ENCODE measurements at places on chromosomes 7 and 10.

DNA sequence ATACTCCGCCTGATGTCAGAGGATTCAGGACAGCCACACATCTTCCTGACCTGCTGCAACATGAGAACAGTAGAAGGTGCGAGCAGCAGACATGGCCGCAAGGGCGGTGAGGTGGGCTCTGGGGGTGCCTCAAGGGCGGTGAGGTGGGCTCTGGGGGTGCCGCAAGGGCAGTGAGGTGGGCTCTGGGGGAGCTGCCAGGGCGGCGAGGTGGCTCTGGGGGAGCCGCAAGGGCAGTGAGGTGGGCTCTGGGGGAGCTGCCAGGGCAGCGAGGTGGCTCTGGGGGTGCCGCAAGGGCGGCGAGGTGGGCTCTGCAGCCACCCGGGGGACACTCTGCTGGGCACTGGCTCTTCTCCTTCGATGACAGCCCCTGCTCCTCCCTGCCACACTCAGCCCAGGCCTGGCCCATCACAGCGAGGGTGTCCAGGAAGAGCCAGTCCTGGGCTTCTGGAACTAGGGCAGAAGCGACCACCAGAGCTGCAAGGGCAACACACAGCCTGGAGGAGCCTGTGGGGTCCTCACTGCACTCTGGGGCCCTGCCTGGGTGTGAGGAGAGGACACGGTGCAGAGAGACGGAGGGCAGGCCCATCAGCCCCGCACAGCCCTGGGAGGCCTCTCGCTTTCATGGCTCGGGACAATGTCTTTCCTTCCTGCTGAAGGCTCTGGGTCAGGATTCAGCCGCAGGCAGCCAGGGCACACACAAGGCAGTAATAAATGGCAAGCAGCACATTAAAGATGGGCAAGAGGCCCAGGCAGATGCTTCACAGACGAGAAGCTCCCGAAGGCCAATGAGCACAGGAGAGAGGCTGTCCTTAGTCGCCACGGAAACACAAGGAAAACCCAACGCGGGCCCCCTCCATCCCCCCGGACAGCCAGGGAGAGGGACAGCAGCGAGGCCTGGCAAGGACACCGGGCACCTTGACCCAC lies 42.5 kb downstream of the STK32C start:
- DNase-seq: no peak

- DNase-seq: no peak
Measured at GRCh38 chr10:84159076-84159685, 14.4 kb upstream of the GPR15LG start.

DNA sequence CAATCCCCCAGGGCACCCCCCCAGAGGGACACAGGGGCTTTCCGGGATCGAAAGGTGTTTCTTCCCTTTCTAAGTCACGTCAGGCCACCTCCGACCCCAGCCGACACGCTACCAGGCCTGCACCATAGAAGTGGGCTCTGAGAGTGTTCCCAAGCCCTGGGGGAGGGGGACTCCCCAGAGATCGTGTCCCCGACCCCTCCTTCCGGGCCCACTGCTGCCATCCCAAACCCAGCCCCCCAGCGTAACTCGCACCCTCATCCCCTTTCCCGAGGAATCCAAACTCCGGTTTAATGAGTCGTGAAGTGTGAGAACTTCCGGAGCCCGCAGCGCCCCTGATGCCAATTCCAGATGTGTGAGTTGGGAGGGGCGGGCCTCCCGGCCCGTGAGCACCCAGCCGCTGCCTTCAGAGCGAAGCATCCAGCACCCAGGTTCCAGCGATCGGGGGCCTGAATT lies 11.3 kb downstream of the UNCX start:
- DNase-seq: no peak

GRCh38 chr10:81414038-81414437 lies 461.0 kb upstream of the NRG3 start:
- DNase-seq: no peak

DNA sequence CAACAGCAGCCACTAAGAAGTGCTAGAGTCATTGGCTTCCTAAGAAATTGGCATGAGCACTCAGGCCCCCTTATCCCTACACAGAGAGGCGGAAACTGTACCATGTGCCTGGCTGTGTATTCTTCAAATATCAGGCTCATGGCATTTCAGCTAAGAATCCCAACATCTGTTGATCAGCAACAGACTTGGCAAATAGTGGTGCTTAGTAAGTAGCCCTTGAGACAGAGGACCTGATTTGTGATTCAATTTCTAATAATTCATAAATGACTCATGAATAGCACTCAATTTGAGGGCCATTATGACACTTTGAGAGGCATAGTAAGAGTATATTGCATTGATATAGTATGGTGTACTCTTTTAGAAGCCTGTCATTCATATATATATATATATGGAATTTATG lies 309.1 kb downstream of the LRMDA start:
- DNase-seq: no peak

DNA sequence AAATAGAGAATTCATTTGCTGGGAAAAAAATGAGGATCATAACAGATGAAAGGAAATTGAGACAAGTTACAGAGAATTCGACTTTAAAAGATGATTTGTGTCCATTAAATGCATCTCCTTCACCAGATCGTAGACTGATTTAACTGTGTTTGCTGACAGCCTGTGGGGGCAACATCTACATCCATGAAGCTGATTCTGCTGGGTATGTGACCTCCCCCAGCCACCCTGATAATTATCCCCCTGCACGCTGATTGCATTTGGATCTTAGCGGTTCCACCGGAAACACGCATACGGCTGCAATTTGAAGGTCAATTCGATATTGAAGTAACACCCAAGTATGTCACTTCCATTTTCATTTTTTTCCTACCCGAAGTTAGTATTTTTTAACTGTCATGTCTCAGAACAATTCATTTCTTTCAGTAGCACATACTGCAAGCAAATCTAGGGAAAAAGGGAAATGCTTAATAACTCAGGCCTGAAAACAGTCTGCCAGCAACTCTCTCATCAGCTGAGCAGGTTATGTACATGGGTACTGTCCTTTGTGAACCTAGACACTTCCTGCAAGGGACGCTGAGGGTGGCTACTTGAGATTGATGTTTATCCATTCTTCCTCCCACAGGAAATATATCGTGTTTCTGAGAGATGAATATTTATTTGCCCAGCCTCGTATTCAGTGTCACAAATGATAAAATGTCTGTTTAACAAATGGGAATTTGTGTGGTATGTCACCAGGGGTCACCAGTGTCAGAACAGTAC lies 134.9 kb downstream of the ZNF22 start:
- DNase-seq: no peak

- DNase-seq: no peak
Measured at GRCh38 chr10:97138846-97139245, 46.9 kb downstream of the SLIT1 start.

DNA sequence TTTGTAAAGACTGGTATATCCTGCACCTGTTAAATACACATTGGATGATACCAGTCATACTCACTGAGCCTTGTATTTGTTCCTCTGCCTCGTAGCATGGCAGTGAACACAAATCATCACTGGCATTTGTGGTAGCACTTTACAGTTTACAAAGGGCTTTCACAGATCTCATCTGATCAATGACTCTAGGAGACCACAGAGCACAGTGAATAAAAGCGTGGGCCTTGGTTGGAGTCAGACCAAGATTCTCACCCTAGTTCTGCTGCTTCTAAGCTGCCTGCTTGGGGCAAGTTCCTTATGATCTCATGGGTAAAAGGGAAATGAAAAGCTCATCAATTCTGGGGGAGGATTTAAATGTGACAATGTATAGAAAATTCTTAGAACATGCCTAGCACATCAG lies 129.9 kb upstream of the AGK start:
- DNase-seq: no peak

- DNase-seq: no peak
Measured at GRCh38 chr10:78332012-78332411, 298.3 kb downstream of the RPS24 start.

- DNase-seq: no peak
Measured at GRCh38 chr10:123642697-123643096, 23.5 kb upstream of the GPR26 start.

DNA sequence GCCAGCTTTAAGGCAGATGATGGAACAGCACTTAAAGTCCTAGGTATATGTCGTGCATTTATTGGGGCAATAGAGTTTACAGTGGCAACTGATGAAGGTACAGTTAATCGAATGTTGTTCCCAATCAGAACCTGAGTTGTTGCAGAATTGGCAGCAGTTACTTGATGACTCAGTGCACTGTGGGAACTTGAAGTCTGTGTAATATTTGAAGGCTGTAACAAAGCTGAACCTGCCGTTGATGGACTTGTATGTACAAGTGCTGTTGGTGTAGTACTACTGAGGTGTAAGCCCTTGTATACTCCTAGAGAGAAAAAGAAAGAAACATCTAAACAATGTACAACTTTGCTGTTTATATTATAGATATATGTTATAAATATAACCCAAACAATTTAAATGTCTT lies 75.3 kb downstream of the EPC1 start:
- no peak for DNase-seq

GRCh38 chr7:31122649-31123058 lies 70.5 kb downstream of the ADCYAP1R1 start:
- DNase-seq: peak; percentile 21

DNA sequence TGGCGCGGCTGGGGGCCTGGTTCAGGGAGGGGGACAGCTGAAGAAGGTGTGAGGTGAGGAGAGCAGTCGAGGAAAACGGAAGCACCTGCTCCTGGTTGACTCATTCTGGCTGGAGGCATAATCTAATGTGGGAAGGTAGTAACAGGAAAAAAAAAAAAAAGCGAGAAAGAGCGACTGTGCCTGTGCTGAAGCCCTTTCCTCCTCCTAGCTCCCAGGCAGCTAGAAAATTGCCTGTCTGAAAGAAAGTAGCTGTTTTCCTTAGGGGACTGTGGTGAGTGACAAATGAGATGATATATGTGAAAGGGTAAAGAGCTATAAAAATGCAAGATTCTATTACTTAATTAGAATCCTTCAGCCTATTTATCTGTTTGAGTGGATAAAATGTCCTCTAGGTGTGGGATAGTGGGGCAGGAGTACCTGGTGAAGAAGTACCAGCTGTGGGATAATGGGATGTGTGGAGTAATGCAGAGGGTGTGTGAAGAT lies 4.9 kb upstream of the MEST start:
- peak; percentile 55 for DNase-seq
